ENCODE measurements at places on chromosomes 3 and 15.
A peak's percentile ranks its signal among the peaks of the same experiment; 100 is the strongest.

DNA sequence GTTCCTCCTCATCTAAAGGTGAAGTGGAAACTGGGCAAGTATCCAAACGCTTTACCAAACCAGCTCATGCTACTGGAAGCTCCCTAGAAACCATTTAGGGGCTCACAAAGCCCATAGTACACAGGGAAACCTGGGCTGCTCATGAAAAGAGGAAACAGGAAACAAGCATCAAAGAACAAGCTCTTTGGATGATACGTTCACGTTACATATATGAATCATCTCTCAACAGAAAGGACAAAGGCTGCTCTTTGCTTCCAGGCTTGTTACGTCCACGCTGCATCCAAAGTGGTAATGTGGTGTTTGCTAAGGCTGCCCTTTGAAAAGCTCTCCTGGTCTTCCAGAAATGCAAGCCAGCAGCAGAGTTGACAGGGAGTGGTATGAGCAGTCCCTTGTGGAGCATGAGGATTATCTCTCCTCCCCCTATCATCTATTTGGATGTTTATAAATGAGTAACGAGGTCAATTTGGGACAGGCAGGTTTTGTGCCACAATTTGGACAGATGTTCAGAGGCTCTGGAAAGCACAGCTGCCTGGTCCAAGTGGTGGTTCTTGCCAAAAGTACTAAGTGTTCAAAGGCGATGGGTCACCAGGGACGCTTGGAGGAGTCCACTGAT, 98.0 kb upstream of the RORA start:
- no peak for DNase-seq

DNA sequence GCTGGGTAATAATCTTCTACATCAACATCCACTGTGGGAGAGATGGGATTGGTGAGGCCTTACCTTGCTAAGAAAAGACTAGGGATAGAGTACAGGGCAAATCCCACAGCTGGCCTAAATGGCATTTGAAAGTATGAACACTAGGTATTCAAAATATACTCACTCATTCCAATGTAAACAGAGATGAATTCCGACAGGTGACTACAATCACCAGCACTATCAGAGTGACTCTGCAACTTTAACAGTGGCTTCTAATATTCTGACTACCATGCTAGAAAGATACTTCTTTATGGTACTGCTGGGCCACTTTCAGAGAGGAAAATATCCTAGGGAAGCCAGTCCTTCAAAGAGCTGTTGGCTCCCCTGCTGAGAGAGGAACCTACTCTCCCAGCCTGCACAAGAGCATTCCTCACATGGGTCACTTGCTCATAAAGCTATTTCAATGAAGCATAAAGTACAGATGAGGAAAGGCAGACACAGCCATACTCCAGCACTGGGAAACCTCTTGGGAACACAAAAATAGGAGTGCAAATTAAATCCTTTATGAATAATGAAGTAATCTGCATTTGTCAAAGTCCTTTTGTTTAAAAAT, 21.5 kb upstream of the MAN2C1 start:
- DNase-seq = no peak

- no peak for DNase-seq
These were observed 39.3 kb downstream of the CGNL1 start for GRCh38 chr15:57415602-57416001.

- DNase-seq = no peak
These were observed 20.7 kb upstream of the DOCK3 start for GRCh38 chr3:50653937-50654595.

GRCh38 chr3:101271728-101272127, 48.6 kb downstream of the IMPG2 start:
- no peak for DNase-seq

DNA sequence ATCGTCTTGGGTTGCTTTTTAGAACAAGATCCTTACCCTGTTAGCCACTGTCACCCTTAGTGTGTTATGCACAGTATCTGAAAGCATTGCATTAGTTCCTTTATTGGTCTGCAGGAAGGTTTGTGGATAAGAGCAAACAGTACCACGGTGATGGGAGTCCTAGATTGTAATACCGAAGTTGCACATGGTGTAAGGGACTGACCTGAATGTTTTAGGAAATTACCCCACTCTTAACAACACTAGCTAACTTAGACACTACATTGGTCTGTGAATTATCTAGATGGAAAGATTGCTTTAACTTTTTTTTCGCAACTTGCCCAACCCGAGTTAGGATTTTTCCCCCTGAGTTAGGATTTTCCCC, 1.3 kb downstream of the STT3B start:
- DNase-seq = no peak

- DNase-seq = no peak
These were observed 68.6 kb downstream of the DCUN1D1 start for GRCh38 chr3:182911782-182912111.

- no peak for DNase-seq
These were observed 47.8 kb upstream of the C3orf70 start for GRCh38 chr3:185200639-185201038.

GRCh38 chr3:11627612-11628011, 16.1 kb downstream of the VGLL4 start:
- DNase-seq = no peak

GRCh38 chr15:31504462-31504839, 177.8 kb downstream of the KLF13 start:
- no peak for DNase-seq

DNA sequence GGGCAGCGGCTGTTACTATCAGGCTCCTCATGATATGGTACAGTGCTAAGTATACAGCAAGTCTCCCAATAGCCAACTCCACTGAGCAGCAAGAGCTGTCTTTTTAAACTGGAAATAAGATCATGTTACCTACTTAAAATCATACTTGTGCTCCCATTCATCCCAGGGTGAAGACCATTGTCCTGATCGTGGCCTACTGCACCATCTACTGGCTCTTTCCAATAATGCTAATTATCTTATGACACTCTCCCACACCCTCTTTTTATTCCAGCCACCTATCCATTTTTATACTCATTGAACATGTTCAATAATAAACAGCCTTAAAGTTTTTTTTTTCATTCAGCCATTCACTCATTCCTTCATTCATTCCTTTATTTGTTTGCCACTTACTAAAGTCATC, 117.7 kb downstream of the GBE1 start:
- no peak for DNase-seq

- peak; percentile 61 for DNase-seq
These were observed 71.9 kb upstream of the SPATA12 start for GRCh38 chr3:56988458-56989168.

DNA sequence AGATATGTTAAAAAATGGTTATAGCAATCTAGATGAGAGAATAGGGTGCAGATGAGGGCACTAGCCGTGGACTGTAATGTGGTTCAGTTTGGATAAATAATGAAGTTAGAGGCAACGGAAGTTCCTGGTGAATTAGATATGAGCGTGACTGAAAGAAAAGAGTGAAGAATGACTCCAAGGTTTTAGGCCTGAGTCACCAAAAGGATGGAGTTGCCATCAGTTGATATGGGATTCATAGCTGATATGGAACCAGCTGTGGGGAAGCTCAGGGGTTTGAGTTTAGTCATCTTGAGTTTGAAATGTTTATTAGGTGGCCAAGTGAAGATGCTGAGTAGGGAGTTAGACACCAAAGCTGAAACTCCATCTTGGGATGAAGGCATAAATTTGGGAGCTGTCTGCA, 66.2 kb downstream of the SSR3 start:
- DNase-seq = no peak

GRCh38 chr15:64552281-64552948, 92.0 kb downstream of the ZNF609 start:
- no peak for DNase-seq

DNA sequence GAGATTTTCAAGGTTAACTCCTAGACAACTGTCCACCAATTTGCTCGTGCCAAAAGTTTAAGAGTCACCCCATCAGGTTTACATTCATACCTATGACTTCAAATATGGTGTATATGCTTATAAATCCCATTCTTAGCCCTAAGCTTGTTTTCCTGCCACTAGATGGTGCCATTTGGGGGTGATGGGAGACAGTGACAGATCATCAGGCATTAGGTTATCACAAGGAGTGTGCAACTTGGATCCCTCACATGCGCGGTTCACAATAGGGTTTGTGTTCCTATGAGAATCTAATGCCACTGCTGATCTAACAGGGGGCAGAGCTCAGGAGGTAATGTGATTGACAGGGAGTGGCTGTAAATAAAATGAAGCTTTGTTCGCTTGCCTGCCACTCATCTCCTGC, 182.7 kb downstream of the CNTN6 start:
- no peak for DNase-seq

DNA sequence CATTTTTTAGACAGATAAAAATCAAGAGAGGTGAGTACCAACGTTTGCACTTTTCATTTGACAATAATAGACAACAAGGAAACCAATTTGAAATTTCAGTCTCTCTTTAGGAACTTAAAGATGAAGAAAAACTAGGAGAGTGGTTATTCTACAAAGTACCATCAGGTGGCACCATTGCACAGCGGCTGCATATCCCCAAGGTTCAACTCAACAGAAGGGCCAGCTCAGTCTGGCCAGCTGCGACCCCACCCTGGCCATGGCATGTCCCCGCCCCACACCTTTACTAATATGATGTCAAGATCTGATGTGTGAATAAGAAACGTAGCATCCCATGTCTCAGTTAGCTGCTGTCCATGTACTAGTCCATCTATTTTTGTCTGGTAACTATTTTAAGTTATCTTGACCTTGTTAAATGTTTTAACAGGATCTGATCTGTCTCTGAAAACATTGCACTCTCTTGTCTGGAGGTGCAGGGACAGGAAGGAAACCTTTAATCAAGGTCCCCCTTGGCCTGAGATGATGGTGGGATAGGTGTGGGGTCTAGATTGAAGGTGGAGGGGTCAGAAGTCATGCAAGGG, 35.5 kb upstream of the CGNL1 start:
- no peak for DNase-seq

- DNase-seq = no peak
These were observed 12.4 kb downstream of the RBPMS2 start for GRCh38 chr15:64763021-64763420.

GRCh38 chr3:171277456-171278298, 182.5 kb downstream of the TNIK start:
- no peak for DNase-seq

- DNase-seq = no peak
These were observed 3.2 kb upstream of the PPP4R2 start for GRCh38 chr3:72993391-72993790.

DNA sequence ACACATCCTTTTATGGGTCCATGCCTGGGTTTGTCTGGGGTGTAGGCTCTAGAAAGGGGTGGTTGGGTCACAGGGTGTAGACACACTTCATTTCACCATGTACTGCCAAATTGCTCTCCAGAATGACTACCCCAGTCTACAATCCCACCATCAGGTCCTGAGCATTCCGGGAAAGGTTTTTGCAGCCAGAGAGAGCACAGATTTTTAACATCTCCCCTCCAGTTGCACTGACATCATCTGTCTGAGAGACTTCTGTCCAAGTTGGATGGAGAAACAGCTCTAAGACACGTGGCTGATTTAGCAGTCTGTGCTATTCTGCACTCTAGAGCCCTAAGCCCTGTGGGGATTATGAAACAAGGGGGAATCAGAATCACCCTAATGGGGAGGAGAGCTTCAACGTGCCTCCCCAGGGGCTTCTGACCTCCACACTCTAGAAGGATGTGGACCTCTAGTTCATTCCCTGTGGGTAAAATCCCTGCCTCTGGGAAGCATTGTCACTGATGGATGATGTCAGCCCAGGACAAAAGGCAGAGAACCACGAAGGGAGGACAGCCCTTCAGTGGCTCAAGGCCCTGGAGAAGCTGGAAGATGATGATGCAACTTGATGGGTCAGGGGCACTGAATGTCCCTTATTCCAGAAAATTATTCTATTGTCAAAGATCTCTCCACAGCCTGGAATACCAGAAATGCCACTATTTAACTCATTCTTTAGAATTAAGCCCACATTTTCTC, 71.5 kb downstream of the CD200R1L start:
- DNase-seq = no peak

GRCh38 chr15:50261981-50262380, 3.5 kb downstream of the HDC start:
- DNase-seq = no peak

DNA sequence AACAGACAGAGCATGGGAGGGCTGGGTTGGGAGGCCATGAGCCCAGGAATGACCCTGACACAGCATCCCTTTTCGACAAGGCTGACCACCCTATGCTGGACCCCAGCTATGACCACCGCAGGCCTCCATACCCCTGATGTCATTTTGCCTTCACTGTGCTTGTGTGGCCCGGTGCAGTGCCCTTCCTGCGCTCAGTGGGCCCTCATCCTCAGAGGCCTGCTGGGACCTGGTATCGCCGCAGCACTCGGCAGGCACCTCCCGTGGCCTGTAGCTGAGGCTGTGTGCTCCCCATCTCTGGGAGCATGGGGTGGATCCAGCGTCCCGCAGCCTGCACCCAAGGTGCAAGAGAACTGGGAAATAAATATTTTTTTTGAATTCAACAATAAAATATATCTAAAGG, 73.1 kb upstream of the MEF2A start:
- no peak for DNase-seq

- DNase-seq = no peak
These were observed 52.9 kb upstream of the TBL1XR1 start for GRCh38 chr3:177250151-177250550.

DNA sequence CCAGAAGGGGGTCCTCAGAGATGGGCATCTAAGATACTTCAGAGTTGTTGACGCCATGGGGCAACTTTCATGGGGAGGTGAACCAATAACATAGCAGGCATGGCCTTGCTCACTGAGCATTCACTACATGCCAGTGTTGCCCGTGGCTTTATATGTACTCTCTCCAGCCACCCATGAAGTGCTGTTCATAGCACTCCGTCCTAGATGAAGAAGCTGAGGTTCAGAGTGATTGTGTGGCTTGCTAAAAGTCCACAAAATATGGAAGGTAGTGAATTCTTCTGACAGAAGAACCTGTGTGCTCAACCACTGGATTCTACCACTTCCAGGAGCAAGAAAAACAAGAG, 9.8 kb upstream of the SEMA4B start:
- DNase-seq = no peak

DNA sequence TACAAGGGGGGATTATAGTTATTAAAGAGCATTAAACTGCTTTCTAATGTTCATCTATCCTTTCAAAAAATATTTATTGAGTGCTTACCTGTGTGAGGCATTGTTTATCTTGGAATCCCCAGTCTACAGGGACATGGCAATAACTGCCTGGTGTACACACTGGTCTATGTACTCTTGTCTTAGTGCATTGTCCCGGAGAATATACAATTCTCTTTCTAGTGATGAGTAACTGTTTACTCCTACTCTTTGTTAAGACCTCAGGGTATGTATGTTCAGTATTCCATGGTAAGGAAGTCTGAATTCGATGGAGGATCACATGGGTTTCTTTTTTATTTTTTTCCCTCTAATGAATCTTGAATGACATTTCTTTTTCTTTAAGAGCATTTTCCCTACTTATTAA, 772.4 kb upstream of the NR2F2 start:
- no peak for DNase-seq

DNA sequence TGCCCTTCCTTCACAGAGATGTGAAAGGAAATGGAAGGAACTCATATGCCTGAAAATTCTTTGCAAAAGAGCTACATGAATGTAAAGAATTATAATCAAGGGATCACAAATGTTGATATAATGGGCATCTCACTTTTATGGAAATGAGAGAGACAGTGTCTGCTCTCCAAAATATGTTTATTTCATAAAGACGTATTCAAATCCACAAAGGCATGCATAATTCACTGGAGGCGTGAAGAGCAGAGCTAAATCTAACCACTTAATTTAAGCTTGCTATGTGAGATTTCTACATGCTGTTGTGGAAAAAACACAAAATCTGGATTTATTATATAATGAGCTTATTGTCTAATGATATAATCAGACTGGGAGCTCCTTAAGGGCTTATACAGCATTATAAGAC, 469.1 kb downstream of the RAP2B start:
- no peak for DNase-seq

GRCh38 chr3:39804951-39805350, 4.5 kb upstream of the MYRIP start:
- no peak for DNase-seq

Data from stimulated activated CD4-positive, alpha-beta T cell treated with anti-CD3 and anti-CD28 coated beads, Interleukin-15, amount 100 ng/mL, for 48 hours (primary cell).